ENCODE measurements at places on chromosomes 5 and 9.
A peak's percentile ranks its signal among the peaks of the same experiment; 100 is the strongest.

DNA sequence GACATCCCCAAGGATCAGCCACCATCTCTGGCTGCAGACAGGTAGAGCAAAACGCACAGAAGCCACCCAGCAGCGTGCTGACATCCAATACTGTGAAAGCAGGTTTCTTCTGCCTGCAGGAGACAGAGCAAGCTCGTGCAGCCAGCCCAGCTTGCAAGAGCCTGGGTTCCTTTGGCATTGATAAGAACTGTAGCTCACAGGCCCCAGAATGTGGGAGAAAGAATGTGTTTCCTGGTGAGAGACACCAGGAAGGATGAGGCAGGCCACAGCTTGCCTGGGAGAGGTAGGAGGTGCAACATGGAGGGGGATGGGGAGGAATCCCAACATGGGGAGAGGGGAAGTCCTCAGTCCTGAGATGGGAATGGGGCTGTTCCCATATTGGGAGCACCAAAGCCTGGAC, 34.0 kb upstream of the ARAP3 start:
- DNase-seq, result peak; percentile 15

DNA sequence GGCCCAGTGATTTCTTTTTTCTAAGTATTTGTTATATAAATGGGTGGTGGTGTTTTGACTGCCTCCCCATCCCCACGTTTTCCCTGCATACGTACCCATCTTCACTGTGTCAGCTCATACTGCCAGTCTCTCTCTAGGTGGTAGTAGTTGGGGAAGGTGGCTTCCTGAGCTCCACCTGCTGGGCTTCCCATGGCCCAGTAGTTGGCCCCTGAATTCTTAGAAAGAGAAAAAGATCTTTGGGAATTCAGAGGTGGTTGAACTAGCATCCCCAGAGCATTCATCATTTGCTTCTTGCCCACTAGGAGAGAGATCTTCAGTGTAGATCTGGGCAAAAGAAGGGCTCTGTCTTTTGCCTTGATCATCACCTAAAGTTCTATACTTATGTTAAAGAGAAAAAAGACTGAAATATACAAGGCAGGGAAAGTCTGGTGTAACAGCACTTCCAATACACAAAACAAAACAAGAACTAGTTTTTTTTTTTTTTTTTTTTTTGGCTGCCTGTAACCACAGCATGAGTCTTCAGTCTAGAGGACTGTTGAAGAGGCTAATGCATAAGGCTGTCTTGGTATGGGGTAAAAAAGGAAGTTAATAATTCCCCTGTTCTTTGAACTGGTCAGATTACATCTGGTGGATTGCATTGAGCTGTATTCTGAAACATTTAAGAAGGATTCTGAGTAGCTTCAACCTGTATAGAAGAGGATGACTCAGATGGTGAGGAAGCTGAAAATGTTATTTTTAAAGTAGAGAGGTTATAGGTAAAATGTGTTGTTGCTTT, 128.7 kb downstream of the ATG10 start:
- peak; percentile 83 for DNase-seq

- DNase-seq, result no peak
Measured at GRCh38 chr5:140827704-140828361, at the start of gene PCDHA6. TSS of gene PCDHA6 (plus strand) at chr5:140827960. CDS start at chr5:140828092, 132 bp downstream.

DNA sequence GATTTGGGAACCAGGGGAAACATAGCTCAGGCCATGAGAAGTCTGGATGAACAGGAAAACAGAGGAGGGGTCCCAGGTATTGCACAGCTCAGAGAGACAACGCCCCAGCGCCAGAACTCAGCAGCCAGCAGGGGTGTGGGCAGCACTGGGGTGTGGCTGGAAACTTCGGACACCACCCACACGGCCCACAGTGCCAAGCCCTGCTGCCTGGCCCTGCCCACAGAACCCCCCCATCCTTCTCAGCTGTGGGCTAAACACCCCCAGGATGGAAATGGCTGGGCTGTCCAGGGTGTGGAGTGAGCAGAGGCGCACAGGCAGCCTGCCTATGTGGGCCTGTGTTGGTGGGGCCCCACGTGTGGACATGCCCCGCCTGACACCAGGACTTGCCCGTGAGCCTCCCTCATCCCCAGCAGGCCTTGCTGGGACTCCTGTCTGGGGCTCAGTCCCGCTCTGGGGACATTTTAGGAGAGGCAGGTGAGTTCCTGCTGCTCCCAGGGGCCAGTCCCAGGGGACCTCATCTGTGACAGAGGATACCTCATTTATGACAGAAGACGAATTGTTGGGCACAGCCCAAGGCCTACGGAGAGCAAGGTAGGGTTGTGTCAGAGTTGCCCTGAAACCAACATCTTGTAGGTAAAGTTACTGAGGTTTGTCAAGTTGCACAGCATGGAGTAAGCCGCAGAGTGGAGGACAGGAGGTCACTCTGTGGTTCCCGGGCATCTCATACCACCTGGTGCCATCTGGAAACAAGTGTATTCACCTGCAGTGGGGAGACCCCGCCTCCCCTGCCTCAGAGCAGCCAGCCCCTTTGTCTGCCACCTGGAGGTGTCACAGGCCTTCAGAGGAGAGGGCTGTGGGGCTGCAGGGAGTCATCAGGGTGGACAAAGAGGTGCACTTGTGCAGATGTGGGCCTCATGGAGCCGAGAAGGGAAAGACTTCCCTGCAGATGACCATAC, 183.2 kb downstream of the AUH start:
- no peak for DNase-seq

- DNase-seq, result peak; percentile 50
Measured at GRCh38 chr9:34701769-34702736, 7.9 kb downstream of the CCL21 start.

- DNase-seq, result no peak
Measured at GRCh38 chr9:114532561-114533237, 27.4 kb upstream of the WHRN start.

DNA sequence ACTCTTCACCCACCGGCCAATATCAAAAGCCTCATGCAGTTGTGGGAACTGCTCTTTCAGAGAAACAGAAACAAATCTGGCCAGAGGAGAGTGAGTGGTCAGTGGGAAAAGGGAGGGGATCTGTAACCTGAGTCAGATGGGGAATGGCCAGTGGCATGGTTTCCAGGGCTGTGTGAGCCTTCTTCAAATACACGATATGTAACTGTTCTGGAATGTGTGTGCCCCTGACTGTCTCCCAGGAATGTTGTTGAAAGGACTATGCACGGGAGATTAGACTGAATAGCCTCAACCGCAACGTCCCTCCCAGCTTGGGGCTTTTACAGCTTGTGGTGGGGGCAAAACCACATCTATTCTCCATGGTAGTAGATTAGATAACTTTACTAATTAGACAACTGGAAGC, 60.8 kb downstream of the SH3TC2 start:
- peak; percentile 100 for DNase-seq

GRCh38 chr5:62536232-62536631, 42.4 kb upstream of the LRRC70 start:
- DNase-seq, result no peak

- no peak for DNase-seq
Measured at GRCh38 chr9:134380542-134381271, 54.5 kb downstream of the RXRA start.

- DNase-seq, result no peak
Measured at GRCh38 chr5:173835661-173836060, 52.5 kb upstream of the CPEB4 start.

DNA sequence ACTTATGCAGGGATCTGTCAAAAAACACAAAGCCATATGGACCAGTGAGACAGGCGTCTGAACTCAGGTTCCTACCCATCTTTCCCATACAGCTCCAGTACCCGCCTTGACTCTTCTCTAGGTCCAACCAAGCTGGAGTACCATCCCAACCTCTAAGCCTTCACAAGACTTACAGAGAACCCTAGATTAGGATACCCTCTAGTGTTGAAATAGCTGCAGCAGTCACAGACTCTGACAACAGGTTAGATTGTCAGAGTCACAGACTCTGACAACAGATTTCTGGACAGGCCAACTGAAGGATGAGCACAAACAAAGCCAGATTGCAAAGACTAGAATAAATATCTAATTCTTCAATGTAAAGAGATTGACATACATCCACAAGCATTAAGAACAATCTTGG, 266.1 kb downstream of the GRIA1 start:
- no peak for DNase-seq

GRCh38 chr5:6222121-6222520, 156.2 kb downstream of the MED10 start:
- no peak for DNase-seq

- no peak for DNase-seq
Measured at GRCh38 chr5:22719842-22720241, 133.3 kb downstream of the CDH12 start.

Measured in kidney glomerular epithelial cell (primary cell).